ENCODE measurements at places on chromosomes 16 and 17.

DNA sequence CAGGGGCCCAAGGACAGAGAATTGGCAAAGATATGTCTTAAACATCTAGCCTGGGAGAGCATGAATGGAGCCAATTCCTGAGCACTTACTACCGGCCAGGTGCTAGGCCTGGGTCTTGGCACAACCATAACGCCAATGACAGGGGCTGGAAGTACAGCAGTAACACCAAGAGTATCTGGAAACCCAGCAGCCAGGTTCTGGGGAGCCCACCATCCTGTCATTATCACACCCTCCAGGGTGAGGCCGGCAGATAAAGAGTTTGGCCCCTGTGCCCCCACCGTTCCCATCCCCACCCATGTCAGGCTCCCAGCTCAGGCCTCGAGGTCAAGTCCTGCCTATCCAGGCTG is 508 bp upstream of the TMC8 start:
- H3K27ac ChIP-seq, result peak overlapping the region; percentile 90
- H3K4me1 ChIP-seq, result no peaks in the 10 kb centered on the region
- H3K36me3 ChIP-seq, result no peaks in the 10 kb centered on the region

GRCh38 chr17:77933777-77934398 is 24.6 kb upstream of the TNRC6C start:
- no peak overlapping the region for H3K4me3 ChIP-seq
- H3K27ac ChIP-seq, result no peak overlapping the region
- DNase-seq, result no peak
- H3K36me3 ChIP-seq, result no peaks in the 10 kb centered on the region
- no peaks in the 10 kb centered on the region for H3K27me3 ChIP-seq

DNA sequence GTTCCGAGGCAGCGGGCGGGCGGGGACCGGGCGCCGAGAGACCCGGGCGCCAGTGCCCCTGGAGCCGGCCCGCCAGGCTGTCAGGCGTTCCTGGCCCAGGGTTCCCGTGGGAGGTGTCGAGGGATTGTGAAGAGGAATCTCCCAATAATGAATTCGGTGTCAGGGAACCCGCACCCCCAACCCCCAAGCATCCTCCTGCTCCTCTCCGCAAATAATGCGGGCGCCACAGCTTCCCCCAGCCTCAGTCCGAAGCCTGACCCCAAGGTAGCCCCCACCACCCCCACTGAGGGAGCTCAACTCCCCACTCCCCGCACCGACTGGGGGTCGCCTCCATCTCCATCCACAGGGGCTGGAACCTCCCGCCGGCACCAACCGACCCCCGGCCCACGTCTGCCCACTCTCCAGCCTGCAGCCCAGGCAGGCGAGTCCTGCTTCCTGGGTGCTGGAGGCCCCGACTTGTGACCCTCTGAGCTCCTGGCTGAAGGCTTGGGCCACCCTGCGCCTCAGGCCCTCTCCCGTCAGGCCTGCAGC is 641 bp upstream of the CASKIN1 start:
- peaks cover 5% of the 10 kb centered on the region for H3K4me1 ChIP-seq
- no peaks in the 10 kb centered on the region for H3K36me3 ChIP-seq
- no peak overlapping the region for H3K27ac ChIP-seq
- H3K4me3 ChIP-seq, result peak overlapping the region; percentile 44
- no peak for DNase-seq

DNA sequence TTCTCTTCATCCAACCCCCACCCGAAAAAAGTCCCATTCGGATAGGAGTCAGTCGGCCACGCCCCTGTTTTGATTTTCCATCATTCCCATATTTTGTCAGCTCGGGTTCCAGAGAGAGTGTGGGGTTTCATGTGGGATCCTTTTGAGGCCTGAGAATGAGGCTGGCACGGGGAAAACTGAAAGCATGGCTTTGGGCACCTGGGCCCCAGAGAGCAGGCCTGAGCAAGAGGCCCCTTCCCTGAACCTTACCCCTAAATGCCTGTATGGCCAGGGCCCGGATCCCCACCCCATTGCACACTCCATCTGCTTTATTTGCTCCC is 4.6 kb upstream of the HOXB4 start:
- no peak for DNase-seq
- H3K4me3 ChIP-seq, result peak overlapping the region; percentile 57
- H3K27ac ChIP-seq, result peak overlapping the region; percentile 96
- H3K27me3 ChIP-seq, result no peaks in the 10 kb centered on the region
- H3K36me3 ChIP-seq, result no peaks in the 10 kb centered on the region

DNA sequence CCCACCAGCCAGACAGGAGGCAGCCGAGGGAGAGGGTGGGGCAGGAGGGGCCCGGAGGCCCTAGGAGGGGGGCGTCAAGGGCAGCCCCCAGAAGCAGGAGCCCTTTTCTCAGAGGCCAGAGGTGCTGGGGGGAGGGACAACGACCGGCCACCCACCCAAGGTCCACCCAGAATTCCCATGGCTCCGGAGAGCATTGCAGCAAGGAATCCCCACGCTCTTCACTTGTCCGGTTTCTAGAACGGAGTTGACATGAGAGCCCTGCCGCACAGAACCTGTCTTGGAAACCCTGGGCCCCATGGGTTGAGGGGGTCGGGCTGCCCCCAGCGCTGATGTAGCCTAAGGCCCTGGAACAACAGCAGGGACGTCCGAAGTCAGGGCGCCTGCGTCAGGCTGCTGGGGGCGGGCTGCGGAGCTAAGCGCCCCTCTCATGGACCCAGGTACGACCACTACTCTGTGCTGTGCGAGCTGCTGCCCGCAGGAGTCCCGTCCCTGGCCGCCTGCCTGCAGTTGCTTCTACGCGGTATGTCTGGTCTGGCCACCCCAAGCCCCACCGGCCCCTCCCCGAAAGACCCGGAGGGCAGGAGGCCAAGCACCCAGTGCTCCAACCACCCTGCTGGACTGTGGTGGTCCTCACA is 11.2 kb downstream of the CYBC1 start:
- no peak overlapping the region for H3K4me3 ChIP-seq
- H3K27me3 ChIP-seq, result no peaks in the 10 kb centered on the region
- no peaks in the 10 kb centered on the region for H3K4me1 ChIP-seq
- no peak overlapping the region for H3K27ac ChIP-seq

GRCh38 chr16:77591347-77591746 is 131.0 kb upstream of the NUDT7 start:
- no peaks in the 10 kb centered on the region for H3K4me1 ChIP-seq
- no peaks in the 10 kb centered on the region for H3K36me3 ChIP-seq
- H3K4me3 ChIP-seq, result no peak overlapping the region

- no peak for DNase-seq
- no peak overlapping the region for H3K27ac ChIP-seq
- no peaks in the 10 kb centered on the region for H3K36me3 ChIP-seq
- H3K4me1 ChIP-seq, result no peaks in the 10 kb centered on the region
- no peak overlapping the region for H3K4me3 ChIP-seq
Observed at GRCh38 chr17:56880133-56880532, 33.7 kb downstream of the TRIM25 start.

DNA sequence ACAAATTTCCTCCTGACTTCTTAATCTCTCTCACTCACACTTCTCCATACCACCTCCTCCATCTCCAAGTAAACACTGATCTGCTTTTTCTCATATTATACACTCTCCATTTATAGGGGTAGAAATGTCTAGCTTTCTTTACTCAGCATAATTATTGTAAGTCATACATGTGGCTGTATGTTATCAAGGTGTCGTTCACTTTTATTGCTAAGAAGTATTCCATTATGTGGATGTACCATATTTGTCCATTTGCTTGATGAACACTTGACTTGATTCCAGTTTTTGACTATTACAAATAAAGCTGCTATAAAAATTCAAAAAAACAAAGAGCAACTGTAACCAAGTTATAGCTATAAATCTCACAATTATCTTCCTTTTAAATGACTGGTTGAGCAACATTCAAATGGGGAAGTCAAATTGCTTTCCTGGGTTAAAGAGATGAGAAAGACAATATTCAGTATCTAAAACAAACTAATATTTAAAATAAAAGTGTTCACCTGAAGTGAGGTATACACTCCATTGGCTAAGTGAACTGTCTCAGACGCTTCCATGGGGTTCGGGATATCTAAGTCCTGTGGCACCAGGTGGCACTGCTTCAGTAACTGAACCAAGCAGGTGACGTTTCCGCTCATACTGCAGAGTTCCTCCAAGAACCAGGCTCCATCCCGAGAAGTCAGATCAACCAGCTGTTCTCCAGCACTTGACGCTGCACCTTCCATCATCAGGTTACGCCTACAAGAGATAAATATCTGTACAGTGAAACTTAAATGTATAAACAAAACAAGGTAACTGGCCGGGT is 32.6 kb upstream of the ARL6IP1 start:
- no peaks in the 10 kb centered on the region for H3K27me3 ChIP-seq
- H3K4me3 ChIP-seq, result no peak overlapping the region
- H3K36me3 ChIP-seq, result peaks cover 9% of the 10 kb centered on the region
- no peak overlapping the region for H3K27ac ChIP-seq

- H3K27me3 ChIP-seq, result no peaks in the 10 kb centered on the region
- H3K27ac ChIP-seq, result no peak overlapping the region
- H3K4me1 ChIP-seq, result no peaks in the 10 kb centered on the region
- peak overlapping the region; percentile 66 for H3K4me3 ChIP-seq
Observed at GRCh38 chr16:3938471-3938842, 57.9 kb upstream of the CREBBP start.

DNA sequence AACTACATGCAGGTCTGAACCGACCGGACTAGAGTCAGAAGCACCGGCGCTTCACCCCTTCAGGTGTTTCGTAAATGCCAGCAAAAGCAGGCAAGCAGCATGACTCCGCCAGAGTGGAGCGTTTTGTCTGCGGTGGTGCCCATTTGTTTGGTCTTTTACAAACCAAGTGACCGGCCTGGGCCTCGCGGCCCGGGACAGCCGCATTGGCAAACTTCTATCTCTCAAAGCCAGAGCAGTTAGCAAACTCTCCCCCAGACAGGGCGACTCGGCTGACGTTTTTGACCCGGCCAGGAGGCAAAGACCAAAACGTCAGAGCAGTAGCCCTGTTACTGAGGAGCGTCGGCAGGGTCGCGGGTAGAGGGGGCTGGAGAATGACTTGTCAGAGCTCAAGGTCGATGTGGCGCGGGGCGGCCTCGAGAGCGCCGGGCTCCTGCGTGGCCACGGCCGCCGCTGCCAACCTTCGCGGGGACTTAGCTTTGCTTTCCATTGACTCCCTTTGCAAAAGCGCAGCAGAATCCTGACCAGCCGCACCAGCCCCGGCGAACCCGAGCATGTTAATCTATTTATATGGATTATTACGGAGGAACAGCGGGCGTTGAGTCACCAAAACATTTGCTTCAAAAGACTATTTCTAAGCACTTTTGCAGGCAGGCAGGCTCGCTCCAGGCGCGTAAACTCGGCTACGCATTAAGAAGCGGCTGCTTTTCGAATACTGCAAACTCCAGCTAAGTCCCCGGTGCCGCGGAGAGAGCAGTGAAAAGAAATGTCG is 763 bp upstream of the SOX9 start:
- H3K27me3 ChIP-seq, result peaks cover 20% of the 10 kb centered on the region
- H3K36me3 ChIP-seq, result no peaks in the 10 kb centered on the region
- peak; percentile 51 for DNase-seq
- no peaks in the 10 kb centered on the region for H3K4me1 ChIP-seq
- H3K27ac ChIP-seq, result peak overlapping the region; percentile 87

DNA sequence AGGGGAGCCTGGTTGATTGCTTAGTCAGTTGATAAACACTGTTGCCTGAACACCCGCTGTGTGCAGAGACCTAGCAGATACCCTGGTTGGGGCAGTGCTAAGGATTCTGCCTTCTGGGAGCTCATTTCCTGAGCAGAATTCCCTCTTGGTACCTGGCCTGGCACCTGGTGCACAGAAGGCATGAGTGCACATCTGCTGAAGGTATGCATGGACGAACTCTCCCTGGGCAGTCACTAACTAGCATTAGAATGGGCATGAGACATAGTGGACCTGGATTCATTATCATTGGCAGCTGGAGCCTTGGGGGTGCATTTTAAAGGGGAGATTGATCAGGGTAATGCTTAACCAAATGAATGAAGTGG is 13.1 kb downstream of the ADCY7 start:
- H3K4me1 ChIP-seq, result no peaks in the 10 kb centered on the region
- no peak overlapping the region for H3K27ac ChIP-seq
- no peak for DNase-seq
- H3K36me3 ChIP-seq, result no peaks in the 10 kb centered on the region

DNA sequence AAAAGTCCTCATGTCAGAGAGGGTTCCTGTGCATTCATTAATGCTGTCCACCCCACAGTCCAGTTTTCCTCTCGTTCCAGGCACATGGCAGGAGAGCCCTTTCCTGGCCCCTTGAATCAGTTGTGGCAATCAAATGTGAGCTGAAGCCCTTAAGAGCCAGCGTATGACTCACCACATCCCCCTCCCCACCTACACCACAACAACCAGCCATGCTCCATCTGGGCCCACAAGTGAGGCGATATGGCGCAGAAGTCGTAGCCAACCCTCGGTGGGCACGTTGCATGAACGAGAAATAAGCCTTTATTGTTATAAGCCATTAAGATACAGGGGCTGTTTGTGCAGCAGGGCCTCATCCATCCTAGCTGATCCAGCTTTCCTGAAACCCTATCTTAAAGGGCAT is 28.2 kb downstream of the GRIN2A start:
- no peaks in the 10 kb centered on the region for H3K36me3 ChIP-seq
- DNase-seq, result no peak
- no peaks in the 10 kb centered on the region for H3K4me1 ChIP-seq
- H3K4me3 ChIP-seq, result no peak overlapping the region
- H3K27ac ChIP-seq, result no peak overlapping the region
- H3K27me3 ChIP-seq, result no peaks in the 10 kb centered on the region

- H3K4me1 ChIP-seq, result peaks cover 3% of the 10 kb centered on the region
- no peaks in the 10 kb centered on the region for H3K36me3 ChIP-seq
- DNase-seq, result no peak
- no peak overlapping the region for H3K4me3 ChIP-seq
Observed at GRCh38 chr16:85239239-85239638, 127.0 kb upstream of the CIBAR2 start.

DNA sequence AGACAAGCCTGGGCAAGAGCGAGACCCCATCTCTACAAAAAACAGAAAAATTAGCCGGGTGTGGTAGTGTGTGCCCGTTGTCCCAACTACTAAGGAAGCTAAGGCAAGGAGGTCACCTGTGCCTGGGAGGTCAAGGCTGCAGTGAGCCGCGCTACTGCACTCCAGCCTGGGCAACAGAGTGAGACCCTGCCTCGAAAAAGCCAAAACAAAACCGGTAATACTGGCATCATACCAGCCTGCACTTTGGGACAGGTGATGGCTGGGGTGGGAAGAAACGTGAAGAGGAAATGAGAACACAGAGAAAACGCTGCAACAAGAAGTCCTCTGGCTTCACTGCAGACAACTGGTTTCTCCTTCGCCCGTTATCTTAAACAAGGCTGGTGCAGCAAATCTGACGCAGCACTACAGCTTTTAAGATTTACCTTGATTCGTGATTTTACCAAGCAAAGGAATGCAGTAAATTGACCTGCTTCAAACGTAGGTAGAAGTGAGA is 725 bp upstream of the CASC3 start:
- H3K27me3 ChIP-seq, result no peaks in the 10 kb centered on the region
- peaks cover 3% of the 10 kb centered on the region for H3K36me3 ChIP-seq
- DNase-seq, result no peak
- H3K27ac ChIP-seq, result peak overlapping the region; percentile 98
- H3K4me1 ChIP-seq, result no peaks in the 10 kb centered on the region
- H3K4me3 ChIP-seq, result peak overlapping the region; percentile 84
